ENCODE measurements at places on chromosomes 11 and 22.
A peak's percentile ranks its signal among the peaks of the same experiment; 100 is the strongest.

- no peak for DNase-seq
Measured at GRCh38 chr11:72577271-72577721, 96.9 kb downstream of the PDE2A start.

DNA sequence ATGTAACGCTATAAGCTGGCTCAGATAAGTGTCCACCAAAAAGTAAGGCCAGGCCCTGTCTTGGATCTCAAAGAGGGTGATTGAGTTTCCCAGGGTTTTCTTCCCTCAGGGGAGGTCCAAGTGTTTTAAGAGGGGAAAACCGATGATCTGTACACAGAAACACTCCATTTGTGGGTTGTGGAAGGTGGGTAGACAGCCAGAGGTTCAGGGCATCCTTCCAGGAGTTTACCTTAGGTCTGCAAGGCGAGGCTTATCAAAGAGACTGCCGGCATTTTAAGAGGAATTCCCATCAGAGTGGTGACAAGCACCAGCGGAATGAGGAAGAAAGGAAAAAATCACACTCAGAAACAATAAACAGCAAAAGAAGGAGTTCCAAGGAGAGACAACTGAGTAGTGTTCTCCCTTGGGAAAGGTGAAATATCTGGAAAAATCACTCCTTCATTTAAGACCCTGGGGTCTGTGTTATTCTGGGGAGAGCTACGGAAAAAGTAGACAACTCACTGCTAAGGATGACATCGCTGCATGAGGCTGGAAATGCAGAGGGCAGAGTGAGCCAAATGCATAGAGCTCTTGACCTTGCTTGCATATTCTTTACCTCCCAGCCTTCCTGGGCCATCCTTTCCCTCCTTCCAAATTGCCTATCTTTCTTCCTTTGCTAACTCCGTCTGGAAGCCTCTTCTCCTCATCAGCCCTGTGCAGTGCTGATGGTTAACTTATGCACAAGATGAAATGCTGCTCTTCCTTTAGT is 22.1 kb upstream of the MMP7 start:
- DNase-seq: no peak

GRCh38 chr11:90500922-90501568 is 278.2 kb upstream of the CHORDC1 start:
- no peak for DNase-seq

- no peak for DNase-seq
Measured at GRCh38 chr11:68743539-68743938, 7.8 kb downstream of the TESMIN start.

DNA sequence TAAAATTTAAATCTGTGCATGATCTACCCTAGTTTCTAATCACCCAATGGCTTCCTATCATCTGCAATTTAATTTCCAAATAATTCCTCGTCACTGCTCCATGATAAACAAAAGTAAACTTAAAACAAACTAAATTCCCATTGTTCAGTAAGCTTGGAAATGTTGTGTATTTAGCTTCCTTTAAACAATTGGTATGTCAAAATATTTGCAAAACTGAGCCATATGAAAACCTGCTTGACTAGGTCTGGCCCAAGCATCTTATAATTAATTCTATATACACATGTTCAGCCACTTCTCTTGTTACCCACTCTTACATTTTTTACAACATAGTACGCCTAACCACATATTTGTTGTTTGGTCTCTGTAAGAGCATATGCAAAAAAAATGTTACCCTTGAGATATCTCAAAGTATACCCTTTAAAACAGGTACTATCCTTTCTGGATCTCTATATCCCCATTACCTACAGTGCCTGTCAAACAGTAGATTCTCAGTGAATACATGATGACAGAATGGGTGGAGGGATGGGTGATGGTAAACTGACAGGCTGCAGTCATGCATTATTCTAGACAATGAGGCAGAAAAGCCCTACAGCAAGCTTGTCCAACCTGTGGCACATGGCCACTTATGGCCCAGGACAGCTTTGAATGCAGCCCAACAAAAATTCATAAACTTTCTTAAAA is 1277.9 kb upstream of the TENM4 start:
- no peak for DNase-seq

DNA sequence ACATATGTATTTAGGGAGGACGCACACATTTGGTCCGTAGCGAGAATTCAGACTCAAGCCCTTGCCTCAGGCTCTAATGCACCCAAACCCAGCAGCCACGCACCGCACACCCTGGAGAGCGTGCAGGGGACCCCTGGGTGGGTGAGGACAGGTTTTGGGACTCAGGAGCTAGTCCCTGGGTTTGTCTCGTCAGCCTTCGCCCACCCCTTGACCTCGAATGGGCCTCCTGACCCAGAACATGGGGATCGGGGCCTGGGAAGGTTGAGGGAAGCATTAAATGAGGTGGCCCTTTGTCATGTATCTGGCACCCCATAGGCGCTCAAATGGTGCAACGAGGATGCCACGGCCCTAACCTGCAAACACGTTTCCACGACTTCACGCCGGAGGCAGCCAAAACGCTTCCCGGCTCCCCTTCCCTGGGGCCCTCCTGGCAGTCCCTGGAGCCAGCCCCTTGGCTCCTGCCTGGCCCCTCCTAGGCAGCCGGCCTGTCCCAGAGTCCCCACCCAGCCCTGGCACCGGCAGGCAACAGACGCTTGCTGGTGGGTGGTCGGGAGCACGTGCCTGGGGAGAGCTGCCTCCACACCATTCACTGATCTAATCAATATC is 5.5 kb upstream of the LINC01488 start:
- DNase-seq: no peak

DNA sequence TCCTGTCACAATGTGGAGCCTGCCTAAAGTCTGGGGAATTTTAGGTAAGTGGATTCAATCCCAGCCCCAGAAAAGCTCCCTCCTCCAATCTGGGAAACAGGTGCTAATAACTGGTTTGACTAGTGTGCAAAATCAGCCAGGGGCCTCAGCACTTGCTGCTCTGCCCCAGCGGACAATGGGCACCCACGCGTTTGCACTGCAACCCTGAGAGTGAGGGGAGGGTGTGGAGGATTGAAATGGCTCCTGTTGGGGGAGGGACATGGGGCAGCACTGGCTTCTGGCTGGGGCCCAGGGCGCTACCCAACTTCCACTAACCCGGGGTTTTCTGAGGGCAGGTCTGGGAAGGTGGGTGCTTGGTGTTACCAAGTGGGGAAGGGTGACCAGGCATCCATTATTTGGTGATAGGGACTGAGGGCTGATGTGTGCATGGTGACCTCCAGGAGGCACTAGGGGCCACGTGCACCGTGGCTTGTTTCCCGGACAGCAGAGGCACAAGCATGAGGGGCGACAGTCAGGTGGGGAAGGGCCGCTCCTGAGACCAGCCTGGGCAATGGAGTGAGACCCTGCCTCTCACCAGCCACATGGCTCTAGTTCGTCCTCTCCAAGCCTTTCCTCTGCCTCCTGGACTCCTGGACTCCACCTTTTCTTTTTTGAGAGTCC is 4.3 kb upstream of the PNPLA5 start:
- DNase-seq: peak; percentile 33

- DNase-seq: no peak
Measured at GRCh38 chr11:128824191-128825049, 42.7 kb downstream of the KCNJ1 start.

DNA sequence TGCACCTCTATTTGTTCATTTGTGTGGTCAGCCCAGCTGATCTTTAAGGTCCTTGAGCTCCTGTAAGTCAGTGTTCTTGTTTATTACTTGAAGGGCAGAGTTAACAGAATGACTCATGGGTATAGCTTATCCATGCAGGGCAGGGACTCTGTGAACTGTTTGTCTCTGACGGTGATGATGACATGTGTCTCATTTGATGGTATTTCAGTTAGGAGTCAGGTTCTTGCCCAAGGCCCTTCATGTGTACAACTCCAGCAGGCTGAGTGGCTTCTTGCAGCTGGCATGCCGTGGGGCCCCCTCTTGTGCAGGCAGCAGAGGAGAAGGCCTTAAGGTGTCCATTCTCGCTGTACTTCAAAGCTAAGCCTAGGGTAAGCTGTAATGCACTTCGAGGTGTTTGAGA is 165.1 kb downstream of the DBX1 start:
- DNase-seq: no peak

DNA sequence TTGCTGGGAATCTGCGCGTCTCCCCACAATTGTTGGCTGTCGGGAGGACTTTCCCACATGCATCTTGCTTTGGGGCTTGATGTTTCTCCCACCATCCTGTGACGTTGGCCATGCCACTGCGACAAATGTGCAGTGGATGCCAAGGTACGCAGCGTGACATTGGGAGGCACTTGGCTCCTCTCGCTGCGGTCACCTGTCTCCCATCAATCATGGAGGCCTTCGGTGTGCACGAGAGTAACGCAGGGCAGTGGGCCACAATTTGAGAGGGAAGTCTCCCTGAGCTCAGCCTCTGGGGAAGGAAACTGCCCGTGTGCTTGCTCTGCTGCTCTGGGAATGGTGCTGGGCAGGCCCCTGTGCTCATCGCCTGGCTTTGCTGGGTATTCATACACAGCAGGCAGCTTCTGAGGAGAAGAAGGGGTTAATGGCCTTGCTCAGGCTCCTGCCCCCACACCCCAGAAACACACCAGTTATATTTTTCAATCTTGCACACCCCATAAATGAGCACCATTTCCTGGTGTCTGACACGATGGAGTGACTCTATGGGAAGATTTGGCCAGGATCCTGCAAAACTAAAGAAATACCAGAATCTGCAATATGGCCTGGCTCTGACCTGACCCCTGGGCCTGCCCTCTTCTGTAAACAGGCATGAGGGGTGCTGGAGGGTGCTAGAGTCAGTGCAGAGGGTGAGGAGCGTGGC is 153.5 kb downstream of the ADAMTS15 start:
- DNase-seq: no peak

GRCh38 chr11:29296680-29297079 is 720.1 kb downstream of the KCNA4 start:
- no peak for DNase-seq

DNA sequence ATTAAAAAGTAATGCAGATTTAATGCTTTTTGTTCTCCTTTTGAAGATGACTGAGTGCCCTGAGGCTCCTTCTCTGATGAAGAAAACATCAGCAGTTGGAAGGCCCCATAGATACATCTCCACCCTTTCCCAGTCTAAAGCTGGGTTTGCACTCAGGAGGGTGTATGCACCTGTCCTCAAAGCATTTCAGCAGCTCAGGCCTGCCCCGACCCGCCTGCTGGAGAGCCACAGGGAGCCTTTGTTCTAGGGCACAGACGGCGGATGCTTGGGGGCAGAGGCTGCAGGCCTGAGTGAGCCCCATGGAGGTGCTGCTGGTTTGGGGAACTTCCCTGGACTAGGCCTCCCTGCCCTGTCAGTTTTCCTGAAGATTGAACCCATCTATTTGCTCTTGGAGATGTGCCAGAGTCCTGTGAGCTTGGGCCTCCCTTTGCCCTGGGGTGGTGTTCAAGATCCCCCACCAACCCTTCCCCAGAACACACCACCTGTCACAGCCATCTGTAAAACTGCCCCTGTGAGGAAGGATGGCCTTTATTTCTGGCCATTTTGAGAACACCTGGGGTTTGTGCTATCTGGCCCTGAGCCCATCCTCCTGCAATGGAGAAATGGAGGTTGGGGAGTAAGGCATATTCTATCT is 160.0 kb downstream of the NAV2 start:
- peak; percentile 57 for DNase-seq

DNA sequence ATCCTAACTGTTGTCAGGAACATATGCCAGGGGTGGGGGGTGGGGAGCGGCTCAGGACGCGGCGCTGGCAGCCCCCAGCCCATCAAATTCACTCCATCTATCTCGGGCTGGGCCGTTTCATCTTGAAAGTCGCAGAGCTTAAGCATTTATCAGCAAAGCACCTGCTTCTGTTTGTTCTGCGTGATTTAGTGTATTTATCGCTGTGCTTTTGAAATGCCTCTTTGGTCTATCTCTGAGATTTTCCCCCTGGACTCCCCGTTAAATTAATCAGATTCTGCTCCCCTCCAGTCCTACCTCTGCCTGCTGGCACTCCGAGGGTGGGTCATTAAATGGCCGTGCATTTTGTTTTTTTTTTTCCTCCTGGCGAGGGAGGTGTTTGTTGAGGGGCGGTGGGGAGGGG is 446.2 kb downstream of the TBC1D22A start:
- no peak for DNase-seq

DNA sequence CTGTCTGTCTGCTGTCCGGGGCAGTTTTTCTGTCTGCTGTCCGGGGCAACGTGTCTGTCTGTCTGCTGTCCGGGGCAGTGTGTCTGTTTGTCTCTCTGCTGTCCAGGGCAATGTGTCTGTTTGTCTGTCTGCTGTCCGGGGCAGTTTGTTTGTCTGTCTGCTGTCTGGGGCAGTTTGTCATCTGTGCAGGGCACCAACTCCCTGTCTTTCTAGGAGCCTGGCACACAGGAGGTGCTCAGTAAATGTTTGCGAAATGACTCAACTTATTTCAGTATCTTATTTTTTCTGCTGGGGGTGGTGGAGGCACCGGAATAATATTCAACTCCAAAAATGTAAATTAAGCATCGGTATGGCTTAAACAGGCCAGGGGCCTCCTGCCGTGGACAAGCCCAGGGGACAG is 12.0 kb upstream of the TTLL12 start:
- no peak for DNase-seq

DNA sequence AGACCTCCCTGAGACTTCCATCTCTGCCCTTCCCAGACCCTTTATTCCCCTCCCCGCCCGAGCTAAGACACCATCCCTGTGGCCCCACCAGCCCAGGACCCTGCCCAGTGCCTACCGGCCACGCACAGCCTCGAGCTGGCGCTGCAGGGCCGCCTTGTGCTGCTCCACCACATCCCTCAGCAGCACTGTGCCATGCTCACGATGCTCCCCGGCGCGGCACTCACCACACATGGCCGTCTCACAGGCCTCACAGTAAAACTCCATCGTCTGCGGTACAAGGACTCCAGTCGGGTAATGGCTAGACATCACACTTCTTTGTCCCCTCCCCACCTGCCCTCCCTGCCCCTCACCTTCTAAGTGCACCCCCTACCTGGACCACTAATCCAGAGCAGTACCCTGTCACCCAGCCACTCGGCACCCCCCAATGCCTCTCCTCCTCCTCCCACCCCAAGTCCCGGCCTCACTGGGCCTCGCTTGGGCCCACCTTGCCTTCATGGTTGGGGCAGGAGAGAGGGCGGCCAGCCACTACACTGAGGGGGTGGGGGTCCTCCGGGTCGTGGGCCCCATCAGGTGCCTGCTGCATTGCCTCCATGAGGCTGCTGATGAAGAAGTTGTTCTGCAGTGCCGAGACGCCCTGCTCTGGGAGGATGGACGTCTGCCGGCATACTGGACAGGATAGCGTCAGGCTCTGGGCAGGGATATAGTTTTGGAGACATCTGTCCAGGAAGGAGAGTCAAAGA is 16.0 kb downstream of the TRIM3 start:
- DNase-seq: no peak

GRCh38 chr22:44549701-44550100 is 51.7 kb upstream of the RTL6 start:
- no peak for DNase-seq

- DNase-seq: no peak
Measured at GRCh38 chr22:20629401-20629800, 122.0 kb downstream of the MED15 start.
